ENCODE measurements at places on chromosomes 7 and 10.

DNA sequence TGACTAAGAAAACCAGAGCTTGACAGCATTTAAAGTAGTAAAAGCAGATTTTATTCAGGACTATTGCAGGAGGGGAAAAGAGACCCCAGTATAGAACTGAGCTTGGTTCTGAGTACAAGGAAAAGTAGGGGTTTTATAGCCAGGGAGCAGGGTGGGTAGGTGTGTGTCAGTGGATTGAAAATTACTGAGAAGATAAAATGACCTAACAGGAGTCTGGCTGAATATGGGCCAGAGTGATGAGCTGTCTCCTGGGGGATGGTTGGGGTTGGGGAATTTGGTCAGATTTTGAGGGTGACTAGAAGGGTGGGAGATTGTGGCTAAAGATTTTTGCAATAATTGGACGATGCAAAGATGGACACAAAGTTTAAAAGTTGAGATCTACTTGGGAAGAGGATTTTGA lies 114.0 kb downstream of the ST7 start:
- no peak for DNase-seq

- no peak for DNase-seq
Observed at GRCh38 chr7:28509251-28510025, 97.1 kb downstream of the CREB5 start.

DNA sequence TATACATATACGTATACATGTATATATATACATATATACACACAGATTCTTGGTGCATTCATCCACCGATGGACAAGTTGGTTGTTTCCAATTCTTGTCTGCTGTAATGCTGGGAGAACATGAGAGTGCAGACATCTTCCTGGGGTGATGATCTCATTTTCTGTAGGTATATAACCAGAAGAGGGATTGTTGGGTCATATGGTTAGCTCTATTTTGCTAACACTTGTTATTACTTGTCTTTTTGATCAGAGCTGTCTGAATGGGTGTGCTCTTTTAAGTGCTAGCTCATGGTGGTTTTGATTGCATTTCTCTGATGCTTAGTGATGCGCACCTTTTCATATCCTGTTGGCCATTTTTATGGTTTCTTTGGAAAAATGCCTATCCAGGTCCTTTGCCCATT lies 106.4 kb downstream of the TAX1BP1 start:
- DNase-seq = no peak

- DNase-seq = no peak
Observed at GRCh38 chr7:35039343-35039742, 2.1 kb upstream of the DPY19L1 start.

GRCh38 chr10:114313139-114313538 lies 74.1 kb downstream of the VWA2 start:
- no peak for DNase-seq

DNA sequence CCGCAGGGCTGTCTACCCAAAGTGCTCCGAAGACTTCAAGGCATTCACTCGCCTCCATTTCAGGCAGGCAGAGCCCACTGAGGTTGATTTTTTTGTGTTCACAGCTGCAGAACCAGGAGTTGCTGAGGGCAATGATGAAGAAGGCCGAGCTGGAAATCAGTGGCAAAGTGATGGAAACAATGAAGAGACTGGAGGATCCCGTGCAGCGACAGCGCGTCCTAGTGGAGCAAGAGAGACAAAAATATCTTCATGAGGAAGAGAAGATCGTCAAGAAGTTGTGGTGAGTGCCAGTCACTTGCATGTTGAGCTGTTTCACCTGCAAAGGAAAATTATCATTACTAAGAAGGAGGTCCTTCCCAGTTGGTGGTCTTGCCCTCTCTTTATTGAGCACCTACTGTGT lies 210.5 kb downstream of the ARHGAP21 start:
- no peak for DNase-seq
